ENCODE measurements at places on chromosomes 3 and 15.

GRCh38 chr15:87938031-87938430 lies 318.5 kb downstream of the NTRK3 start:
- DNase-seq, result no peak

- no peak for DNase-seq
Observed at GRCh38 chr15:90232941-90233386, 777 bp downstream of the CIB1 start.

DNA sequence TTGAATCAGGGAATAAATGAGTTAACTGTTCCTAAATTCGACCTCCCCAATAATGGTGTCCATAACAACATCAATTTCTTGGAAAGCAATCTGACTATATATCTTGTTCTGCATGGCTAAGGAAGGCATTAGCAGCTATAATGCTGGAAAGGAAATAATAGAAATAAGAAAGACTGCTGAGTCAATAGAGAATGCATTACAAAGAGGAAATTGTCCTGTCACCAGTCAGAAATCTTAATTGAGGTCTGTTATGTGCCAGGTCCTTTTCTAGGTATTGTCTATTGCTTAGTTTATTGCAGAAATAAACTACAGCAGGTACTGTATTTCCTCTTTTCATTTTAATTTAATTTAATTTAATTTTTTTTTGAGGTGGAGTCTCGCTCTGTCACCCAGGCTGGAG lies 5.9 kb upstream of the PPP1R2 start:
- DNase-seq, result no peak

DNA sequence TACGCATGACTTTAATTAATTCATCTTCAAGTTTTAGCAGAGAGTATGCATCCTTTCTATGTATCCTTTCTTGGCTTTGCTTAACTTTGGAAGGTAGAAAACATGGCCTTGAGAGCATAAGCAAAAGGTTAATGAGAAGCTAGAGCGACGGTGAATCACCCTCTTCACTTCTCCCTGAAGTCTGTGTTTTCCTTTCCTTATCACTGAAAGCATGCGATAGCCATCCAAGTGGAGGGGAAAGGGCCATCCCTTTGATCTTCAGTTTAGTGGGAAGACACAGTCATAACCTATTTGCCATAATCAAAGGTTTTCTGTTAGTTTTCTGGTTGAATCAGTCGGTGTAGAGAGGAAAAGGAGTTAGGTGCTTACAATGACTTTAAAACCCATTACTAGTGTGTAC lies 354.0 kb upstream of the ROBO2 start:
- no peak for DNase-seq

GRCh38 chr15:78641102-78641748 lies at the start of gene CHRNB4:
Gene CHRNB4, minus strand, starts transcription at chr15:78641210. Its CDS starts 77 bp downstream, at chr15:78641133.
- no peak for DNase-seq

DNA sequence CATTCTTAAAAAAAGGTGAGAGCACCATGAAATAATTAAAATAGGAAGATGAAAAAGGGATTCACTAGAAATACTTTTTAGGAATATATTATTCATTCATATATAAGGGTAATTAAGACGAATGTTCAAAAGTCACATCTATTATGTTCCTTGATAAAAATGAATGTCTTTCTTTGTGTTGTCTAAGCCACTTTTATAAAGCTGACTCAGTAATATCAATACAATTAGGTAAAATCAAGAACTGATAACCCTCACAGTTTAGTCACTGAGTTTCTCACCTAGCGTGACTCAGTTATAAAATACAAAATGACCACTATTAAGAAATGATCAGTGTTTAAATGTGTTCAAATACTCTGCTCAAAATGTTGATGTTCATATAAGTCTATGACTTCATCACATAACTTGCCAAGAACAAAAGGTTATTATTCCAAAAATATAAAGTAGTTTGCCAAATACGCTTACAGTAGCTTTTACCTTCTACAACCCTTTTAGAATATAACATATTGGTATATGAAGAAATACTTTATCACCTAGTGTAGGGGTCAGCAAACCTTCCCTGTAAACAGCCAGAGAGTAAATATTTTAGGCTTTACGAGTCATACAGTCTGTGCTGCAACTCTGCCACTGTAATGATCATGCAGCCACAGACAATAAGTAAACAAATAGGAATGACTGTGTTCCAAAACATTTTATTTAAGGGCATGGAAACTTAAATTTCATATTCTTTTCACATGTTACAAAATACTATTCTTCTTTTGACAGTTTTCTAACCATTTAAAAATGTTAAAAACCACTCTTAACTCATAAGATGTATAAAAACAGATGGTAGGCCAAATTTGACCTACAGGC lies 369.8 kb downstream of the TBC1D5 start:
- DNase-seq, result no peak

DNA sequence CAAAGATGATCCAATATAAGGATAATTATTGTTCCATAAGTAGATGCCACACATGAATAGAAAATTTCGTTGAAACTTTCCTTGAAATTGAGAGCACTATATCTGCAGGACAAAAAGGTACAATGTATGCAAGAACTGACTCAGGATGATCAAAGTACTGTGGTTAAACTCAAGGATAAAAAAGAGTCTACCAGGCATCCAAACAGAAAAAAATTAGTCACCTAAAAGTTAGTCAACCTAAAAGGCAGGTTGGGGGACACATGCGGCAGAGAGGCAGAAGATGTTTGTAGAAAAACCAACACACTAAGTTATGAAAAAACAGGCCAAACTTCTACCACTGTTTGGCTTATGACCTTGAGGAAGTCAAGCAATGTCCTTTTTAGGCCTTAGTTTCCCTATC lies 68.7 kb downstream of the GSK3B start:
- DNase-seq, result no peak

- no peak for DNase-seq
Observed at GRCh38 chr3:194051366-194052149, 84.4 kb upstream of the HES1 start.

GRCh38 chr3:189967254-189967865 lies 153.3 kb downstream of the P3H2 start:
- DNase-seq, result no peak
